ENCODE measurements at places on chromosomes 12 and 14.

- DNase-seq = no peak
These were observed 240.4 kb upstream of the MGAT4C start for GRCh38 chr12:86496595-86496994.

- DNase-seq = no peak
These were observed 1.7 kb downstream of the BTBD6 start for GRCh38 chr14:105250008-105250366.

GRCh38 chr14:85479771-85480170 lies 50.2 kb upstream of the FLRT2 start:
- no peak for DNase-seq

- no peak for DNase-seq
These were observed 13.6 kb downstream of the IFT81 start for GRCh38 chr12:110137786-110138185.

- no peak for DNase-seq
These were observed 14.2 kb downstream of the RAB21 start for GRCh38 chr12:71768900-71769299.

GRCh38 chr14:100117026-100117425 lies 42.4 kb downstream of the DEGS2 start:
- no peak for DNase-seq

DNA sequence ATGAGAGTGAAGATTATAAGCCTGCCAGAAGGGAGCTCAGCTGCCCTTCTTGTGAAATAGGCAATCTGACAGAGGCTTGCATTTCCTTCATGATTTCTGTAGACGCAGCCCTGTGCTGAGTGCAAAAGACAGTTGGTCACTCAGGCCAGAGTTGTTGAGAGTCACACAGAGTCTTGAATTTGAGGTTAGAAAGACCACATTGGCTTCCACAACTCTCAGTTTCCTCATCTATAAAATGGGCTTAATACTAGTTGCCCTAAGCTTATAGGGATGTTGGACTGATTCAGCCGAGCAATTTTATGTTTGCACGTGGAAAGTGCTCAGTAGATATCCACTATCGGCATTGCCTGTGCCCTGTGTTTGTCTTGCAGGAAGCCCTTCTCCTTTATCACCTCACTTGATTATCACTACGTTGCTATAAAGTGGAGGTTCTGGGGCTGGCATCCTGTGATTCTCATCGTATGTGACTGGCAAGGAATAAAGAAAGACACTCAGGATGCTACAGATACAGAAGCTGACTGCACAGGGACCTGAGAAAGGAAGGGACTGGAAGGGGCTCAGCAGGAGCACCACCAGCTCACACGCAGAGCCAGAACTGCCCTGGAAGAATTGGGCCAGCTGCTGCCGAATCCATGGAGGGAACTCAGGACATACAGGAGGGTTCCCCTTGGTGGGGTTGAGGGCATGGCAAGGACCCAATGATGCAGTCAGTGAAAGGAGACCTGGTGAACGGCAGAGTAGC lies 19.8 kb upstream of the SERPINA4 start:
- DNase-seq = no peak

DNA sequence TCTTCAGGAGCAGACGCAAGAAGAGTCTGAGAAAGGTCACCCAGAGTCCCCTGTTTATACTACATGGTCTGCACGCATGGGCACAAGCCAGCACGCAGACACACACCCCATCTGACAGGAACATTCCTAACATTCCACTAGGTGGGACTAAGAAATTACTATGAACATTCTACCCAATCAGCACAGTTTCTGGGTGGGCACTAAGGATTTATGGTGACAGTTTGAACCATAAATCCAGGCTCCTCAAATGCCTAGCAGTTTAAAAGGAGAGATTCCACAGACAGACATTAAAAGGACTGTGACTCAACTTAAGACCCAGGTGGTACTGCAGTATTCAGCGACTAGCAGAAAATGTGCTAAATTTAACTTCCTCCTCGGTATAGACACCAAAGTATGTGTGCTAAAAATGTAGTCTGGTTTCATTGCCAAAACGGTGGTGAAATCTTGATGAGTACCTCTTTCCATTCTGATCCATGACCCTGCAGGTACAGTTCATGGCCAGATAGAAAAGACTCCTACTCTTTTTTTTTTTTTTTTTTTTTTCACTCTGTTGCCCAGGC lies 16.2 kb downstream of the ABHD4 start:
- no peak for DNase-seq

GRCh38 chr14:51147183-51147582 lies 52.3 kb upstream of the TRIM9 start:
- no peak for DNase-seq

DNA sequence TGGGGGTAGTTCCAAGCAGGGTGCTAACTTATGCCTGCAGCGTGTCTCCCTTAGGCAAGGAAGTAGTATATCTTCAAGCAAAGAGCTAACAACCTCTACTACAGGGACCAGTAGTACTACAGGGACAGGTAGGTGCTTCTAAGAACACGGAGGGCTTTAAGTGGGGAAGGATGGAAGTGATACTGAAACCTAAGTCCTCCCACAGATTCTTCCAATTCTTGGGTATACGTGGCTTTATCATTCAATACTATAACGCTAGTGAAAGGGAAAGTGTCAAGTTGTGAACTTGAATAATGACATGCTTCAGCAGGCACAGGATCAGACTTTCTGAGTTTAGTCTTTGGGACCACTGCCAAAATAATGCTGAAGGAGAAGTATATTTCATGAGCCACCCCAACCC lies 241.7 kb downstream of the CEP128 start:
- no peak for DNase-seq

DNA sequence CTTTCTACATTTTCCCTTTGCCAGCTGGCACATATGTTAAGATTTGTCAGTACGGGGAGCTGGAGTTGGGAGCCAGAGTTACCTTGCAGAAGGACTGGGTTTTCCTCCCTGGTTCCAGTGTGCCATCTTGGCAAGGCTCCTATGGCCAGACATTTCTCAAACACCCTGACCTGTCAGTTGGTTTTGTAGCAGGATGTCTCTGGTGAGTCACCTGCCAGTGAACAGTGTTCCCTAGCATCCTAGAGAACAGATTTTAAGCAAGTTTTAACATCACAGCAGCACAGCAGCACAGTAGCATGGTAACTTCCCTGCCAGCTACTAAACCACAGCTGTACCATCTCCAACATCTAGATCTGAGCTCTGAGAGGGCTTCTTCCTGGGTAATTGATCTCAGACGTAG lies 26.2 kb upstream of the KTN1 start:
- DNase-seq = no peak

DNA sequence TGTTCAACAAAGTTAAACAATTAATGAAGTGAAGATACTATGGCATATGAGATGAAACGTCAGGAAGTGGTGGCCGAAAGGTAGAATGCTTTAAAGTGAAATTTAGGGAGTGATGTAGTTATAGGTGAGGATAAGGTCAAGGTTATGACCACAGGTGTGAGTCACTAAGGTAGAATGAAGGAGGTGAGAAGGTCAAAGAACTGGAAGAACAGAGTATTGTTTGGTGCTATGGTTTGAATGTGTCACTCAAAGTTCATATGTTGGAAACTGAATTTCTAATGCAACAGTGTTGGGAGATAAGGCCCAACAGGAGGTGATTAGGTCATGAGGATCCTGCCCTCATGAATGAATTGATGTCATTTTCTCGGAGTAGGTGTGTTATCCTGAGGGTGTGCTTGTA lies 293.6 kb downstream of the NELL2 start:
- no peak for DNase-seq

- no peak for DNase-seq
These were observed 908.6 kb upstream of the MDGA2 start for GRCh38 chr14:48584031-48584430.

Data from activated CD4-positive, alpha-beta T cell treated with anti-CD3 and anti-CD28 coated beads for 48 hours (primary cell).